ENCODE measurements at places on chromosomes 3 and 15.
A peak's percentile ranks its signal among the peaks of the same experiment; 100 is the strongest.

DNA sequence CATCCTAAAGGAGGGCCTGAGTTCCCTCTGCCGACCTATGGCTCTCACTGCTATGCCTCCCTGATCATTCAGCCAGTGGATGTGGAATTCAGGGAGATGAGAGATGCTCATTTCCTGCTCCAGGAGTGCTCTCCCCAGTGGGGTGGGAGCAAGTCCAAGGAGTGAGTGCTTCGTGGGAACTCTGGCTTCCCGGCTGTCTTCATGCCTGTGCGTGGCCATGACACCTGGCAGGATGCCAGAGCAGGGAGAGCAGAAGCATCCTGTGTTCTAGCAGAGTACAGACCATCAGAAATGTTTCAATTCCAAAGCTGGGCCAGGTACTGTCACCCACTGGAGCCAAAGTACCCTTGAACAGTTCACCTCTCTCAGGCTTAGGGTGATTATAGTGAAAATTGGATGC lies 45.1 kb downstream of the APH1B start:
- no peak for DNase-seq

- no peak for DNase-seq
These were observed 410.3 kb downstream of the AGBL1 start for GRCh38 chr15:86489981-86490380.

GRCh38 chr3:99128725-99129505 lies 227.4 kb upstream of the DCBLD2 start:
- DNase-seq = no peak

DNA sequence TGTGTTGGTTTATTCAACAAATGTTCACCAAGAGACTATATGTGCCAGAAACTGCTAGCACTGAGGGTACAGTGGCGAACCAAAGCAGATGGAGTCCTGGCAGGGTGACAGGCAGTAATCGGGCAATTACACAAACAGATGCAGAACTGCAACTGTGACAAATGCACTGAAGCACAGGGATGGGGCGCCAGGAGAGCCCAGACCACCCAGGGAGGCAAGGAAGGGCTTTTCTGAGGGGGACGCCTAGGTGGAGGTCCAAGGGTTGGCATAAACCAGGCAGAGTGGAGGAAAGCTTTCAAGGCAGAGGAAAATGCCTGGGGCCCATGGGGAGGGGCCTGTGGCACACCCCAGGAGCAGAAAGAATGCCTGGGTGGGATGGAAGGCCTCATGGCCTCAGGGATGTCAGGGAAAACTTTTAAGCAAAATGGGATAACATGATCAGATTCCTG lies 5.5 kb downstream of the DIS3L start:
- no peak for DNase-seq

- DNase-seq = no peak
These were observed 2.0 kb downstream of the SMC4 start for GRCh38 chr3:160401291-160402095.

GRCh38 chr3:30751610-30752299 lies 142.7 kb downstream of the GADL1 start:
- no peak for DNase-seq

DNA sequence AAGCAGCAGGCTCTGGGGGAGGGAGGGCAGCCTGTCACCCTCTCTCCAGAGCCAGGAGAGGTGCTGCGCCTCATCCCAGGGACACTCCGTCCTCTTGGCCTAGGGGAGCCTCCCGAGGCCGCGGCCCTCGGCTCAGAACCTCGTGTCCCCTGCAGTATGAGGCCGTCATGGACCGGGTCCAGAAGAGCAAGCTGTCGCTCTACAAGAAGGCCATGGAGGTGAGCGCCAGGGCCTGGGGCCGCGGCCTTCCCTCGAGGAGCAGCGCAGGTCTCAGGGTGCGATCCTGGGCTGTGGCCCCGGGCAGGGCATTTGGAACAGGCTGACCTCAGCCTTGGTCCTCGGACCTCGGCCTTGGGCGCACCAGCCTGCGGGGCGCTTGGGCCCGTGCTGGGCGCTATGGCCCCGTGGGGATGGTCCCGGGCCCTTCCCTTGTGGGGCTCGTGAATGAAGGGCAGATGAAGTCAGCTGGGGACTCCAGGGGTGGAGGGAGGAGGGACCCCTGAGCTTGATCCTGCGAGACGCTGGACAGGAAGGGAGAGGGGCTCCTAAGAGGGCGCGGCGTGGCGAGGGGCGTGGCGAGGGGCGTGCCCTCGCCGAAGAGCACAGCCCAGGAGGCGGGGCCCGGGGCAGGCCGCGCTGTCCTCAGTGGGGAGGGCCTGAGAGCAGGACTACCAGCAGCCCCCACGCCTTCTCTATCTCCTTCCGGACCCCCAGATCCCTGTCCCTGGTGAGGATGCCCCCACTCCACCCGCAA lies 32.9 kb downstream of the PSTPIP1 start:
- DNase-seq = no peak

DNA sequence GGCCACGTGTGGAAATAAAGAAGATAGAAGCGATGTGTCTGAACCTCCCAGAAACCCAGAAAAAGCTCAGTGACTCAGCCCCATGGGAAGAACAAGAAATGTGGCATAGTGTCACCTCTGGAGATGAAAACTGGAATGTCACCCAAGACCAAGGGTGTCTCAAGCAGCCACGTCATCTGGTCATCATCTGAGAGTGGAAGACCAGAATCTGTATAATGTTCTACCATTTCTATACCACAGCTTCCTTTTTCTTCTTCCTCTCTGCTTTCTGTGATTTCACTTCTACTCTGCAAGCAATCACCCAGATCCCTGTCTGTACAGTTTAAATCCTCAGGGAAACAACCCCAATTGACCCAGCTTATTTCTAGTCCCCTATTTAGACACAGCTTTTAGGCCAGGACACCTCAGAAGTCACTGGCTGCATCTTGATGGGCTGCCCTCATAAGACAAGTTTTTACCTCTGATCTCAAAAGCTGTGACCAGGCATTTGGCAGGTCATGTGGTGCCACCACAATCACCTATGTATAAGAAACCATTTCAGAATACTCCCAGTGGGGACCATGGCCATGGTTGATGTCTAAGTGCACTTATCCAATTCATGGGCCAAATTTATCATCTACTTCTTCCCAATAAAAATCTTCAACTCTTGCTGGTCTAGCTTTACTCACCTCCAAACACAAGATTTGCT lies 278.5 kb upstream of the UMPS start:
- no peak for DNase-seq

DNA sequence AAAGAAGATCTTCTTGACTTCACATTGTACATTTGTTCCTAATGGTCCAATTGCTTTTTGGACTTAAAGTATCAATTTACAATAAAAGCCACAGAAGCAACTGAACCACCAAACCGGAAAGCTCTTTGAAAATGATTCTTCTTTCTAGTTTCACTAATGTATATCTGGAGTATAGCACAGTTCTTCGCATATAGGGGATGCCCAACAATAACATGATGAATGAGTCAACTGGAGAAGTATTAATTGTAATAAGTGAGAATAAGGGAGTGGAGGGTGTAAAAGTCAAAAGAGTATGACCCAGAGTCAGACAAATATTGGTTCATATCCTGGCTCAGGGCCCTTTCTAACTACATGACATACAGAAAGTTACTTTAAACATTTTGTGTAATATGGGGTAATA lies 425.2 kb downstream of the ZBTB20 start:
- no peak for DNase-seq

GRCh38 chr3:58713715-58714401 lies 47.3 kb upstream of the FAM3D start:
- no peak for DNase-seq

DNA sequence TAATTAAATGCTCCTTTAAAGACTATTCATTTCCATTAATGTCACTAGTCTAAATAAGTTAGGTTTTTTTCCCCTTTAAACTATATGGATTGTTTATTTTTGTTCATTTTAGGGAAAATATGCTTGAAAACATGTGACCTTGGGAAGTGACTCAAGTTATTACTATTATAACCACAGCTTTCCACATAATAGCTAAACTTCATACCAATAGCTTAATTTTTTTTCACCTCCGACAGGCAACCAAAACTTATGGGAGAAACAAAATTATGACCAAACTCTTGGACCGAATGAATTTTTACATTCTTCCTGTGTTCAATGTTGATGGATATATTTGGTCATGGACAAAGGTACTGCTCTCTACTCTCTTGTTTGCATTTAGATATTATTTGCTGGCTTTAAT lies 16.2 kb downstream of the CPA3 start:
- DNase-seq = no peak

GRCh38 chr3:55565521-55565920 lies 78.4 kb upstream of the WNT5A start:
- no peak for DNase-seq

GRCh38 chr3:71891483-71891882 lies 106.5 kb upstream of the PROK2 start:
- DNase-seq = no peak

GRCh38 chr3:51679777-51680176 lies 8.7 kb downstream of the TEX264 start:
- no peak for DNase-seq

- DNase-seq = no peak
These were observed 314 bp upstream of the TMED3 start for GRCh38 chr15:79310612-79310984.

GRCh38 chr15:31228980-31229826 lies 97.4 kb upstream of the KLF13 start:
- DNase-seq = peak; percentile 86
